ENCODE measurements at places on chromosomes 13 and 19.

DNA sequence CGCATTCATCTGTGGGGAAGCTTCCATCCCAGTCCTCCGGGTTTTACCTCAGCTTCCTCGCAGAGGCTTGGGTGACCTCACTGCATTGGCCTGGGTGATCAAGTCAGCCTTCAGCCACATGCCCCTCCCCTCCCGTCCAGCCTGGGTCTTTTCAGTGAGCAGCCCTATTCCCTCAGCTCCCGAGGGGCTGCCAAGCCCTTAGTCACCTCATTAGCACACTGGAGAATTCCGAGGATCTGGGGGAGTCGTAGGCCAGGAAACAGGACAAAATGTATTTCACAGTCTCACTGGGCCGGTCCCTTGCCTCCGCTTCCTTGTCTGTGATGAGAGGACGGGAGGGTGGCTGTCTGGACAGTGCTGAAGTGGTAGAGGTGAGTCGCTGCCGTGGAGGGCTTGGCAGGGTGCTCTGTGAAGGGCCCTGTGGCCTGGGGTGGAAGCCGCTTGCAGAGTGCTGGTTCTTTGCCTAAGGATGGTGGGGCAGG is 19.9 kb downstream of the KDM4B start:
- no peak for DNase-seq

DNA sequence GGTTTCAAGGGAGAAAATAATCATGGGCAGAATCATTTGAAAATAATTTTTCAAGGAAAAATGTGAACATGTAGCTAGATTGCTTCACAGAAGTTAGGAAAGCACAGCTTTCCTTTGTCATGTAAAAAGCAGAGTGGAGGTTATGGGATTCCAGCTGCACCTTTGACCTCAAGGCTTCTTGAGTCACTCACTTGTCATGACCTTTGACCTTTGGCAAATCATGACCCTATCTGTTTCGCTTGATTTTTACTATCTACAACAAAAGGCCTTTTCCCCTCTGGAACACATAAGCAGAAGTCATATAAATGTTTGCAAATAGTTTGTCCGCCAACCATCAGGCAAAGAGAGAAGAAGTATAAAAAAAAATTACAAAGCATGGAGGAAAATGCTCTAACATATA is 210.7 kb upstream of the MIR17HG start:
- peak; percentile 54 for DNase-seq

GRCh38 chr13:19836472-19836871 is 27.0 kb downstream of the ZMYM5 start:
- no peak for DNase-seq

DNA sequence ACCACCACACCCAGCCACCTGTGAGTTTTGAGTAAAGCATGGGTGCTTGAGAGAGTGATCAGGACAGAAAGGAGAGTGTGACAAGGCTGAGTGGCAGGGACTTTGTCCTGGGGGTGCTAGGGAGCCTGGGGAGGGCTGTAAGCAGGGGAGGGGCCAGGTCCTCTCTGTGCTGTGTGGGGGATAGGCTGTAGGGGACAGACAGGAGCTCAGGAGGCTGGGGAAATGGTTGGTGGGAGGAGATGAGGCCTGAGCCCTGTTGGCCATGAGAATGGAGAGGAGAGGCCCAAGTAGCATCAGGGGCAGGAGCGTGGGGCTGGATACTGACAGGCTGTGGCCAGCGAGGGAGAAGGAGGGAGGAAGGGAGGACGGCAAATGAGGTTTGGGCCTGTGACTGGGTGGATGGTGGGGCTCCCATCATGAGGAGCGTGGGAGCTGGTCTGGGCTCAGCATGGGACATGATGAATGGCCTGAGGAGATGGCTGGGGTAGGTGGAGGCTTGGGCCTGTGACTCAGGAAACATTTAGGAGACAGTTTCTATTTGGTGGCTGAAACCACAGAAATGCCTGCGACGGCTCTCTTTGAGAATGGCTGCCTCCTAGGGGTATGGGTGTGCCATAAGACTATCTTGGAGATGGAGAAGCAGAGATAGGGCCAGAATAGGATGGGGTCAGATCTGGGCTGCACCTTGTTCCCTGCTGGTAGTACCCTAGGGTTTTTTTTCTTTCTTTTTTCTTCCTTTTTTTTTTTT is 25.0 kb downstream of the GRIN2D start:
- no peak for DNase-seq

GRCh38 chr13:79898202-79898826 is 417.4 kb downstream of the NDFIP2 start:
- no peak for DNase-seq

DNA sequence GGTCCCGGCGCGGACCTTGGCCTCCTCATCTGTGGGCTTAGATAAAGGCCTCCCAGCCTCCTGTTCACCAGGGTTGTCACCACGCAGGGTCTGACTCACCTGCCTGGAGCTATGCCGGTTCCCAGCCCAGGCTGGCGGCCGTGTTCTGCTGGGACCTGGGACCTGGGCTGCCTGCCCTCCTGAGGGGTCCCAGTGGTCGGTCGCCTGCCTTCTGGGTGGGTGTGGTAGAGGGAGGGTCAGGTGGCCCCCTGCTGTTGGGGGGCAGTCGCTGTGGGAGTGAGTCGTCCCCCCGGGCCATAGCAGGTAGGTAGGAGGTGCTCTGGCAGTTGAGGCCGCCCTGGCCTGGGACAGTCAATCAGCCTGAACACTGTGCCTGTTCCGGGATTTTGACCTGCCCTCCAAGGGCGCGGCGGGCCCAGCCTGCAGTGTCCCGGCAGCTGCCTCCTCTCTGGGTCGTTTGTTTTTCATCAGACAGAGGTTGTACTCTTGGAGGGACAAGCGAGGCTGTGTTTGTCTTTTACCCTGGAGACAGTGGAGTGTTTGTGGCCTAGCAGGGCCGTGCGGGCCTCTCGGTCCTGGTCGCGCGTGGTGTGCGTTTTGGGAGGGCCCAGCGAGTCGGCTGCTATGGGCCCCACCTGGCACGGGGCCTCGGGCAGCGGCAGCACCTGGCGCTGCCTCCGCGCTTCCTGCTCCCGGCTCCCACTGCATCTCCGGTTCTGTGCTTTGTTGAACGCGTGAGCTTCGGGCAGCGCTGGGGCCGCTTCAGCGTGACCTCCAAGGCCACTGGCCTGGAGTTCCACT is 2.6 kb downstream of the ADAT3 start:
- DNase-seq = no peak

GRCh38 chr13:75372923-75373841 is 108.8 kb downstream of the TBC1D4 start:
- DNase-seq = no peak

DNA sequence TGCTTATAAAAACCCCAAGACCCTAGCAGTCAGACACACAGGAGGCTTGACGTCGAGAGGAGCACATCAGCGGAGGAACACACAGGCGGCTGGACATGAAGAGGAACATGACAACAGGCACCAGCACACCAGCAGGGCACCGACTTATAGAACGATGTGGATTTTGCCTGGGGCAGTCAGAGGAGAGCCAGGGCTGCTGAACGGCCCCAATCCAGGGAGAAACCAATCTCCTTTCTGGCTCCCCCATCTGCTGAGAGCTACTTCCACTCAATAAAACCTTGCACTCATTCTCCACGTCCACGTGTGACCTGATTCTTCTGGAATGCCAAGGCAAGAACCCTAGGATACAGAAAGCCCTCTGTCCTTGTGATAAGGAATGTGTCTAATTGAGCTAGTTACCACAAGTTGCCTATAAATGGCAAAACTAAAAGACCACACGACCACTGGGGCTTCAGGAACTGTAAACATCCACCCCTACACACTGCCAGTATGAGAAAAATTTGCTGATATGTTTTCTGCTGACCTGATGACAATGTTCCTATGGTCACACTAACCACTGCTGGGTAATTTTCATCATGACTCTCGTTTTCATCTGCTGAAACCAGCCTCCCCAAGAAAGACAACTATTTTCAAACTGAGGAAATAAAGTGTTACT is 35.8 kb upstream of the CEACAM21 start:
- no peak for DNase-seq

DNA sequence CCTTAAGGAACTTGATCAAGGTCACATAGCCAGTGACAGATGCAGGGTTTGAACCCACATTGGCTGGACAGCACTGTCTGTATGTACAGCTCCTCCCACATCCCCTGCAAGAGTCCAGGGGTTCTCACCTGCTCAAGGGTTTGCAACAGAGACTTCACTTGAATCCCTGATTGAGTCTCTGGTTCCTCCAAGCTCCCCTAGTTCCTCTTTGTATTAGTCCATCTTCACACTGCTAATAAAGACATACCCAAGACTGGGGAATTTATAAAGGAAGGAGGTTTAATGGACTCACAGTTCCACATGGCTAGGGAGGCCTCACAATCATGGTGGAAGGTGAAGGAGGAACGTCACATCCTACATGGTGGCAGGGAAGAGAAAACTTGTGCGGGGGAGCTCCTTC is 72.8 kb upstream of the CLDN10 start:
- DNase-seq = no peak

GRCh38 chr13:99000137-99000536 is 22.3 kb upstream of the DOCK9 start:
- no peak for DNase-seq

DNA sequence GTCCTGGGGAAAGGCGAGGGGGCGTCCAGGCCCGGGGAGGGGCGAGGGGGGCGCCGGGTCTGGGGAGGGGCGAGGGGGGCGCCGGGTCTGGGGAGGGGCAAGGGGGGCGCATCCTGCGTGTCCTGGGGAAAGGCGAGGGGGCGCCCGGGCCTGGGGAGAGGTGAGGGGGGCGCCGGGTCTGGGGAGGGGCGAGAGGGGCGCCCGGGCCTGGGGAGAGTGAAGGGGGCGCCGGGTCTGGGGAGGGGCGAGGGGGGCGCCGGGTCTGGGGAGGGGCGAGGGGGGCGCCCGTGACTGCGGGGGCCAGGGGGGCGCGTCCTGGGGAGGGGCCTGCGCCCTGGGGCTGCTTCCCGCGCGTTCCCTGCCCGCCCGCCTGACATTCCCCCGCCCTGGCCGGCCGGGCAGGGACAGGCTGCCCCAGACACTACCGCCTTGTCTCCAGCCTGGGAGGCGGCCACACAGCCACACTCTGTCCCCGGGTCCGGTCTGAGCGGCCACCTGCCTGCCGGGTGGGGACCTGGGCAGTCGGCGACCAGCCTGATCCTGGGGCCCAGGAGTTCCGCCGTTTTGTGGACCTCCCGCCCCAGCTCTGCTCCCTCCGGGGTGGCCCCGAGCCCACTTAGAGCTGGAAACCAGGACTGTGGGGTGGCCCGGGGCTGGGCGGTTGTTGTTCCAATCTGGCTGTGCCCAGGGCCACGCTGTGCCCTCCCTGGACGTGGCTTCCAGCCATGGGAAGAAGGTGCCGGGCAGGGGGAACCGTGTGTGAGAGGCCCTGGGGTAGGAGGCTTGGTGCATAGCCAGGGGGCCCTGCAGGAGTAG is 11.8 kb downstream of the PALM start:
- DNase-seq = no peak

DNA sequence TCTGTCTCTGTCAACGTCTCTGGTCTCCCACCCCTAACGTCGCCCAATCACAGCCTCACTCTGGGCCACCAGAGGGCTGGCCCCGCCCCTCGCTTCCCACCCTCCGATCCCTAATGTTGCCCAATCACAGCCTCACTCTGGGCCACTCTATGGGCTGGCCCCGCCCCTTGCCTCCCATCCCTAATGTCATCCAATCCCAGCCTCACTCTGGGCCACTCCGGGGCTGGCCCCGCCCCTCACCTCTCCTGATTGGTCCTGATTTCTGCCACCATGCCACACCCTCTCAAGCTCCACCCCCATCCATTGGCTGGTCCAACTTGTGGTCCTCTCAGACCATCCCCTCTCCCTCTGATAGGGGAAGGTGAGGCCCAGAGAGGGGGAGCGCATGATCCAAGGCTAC is 24.9 kb downstream of the CELF5 start:
- DNase-seq = no peak

- DNase-seq = no peak
Observed at GRCh38 chr19:29741776-29742175, 26.7 kb upstream of the C19orf12 start.

GRCh38 chr13:113861433-113862030 is 2.3 kb downstream of the GAS6 start:
- peak; percentile 53 for DNase-seq

DNA sequence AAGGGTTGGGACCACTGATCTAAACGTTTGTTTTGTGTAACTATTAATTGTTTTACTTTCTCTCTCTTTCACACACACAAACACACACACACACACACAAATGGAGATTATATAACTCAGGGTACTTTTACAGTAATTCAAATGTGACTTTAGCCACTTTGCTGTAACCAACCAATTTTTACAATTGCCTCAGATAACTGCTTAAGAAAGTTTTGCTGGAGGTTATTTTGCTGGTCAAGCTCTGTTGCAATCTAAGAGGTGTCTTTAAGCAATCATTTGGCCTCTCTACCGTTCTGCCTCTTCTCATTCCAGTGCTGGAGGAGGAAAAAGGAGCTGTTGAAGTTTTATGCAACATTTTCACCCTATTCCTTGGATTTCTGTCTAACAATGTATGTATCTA is 63.0 kb downstream of the TBC1D4 start:
- no peak for DNase-seq

- DNase-seq = no peak
Observed at GRCh38 chr13:77387607-77388200, 60.8 kb upstream of the MYCBP2 start.

DNA sequence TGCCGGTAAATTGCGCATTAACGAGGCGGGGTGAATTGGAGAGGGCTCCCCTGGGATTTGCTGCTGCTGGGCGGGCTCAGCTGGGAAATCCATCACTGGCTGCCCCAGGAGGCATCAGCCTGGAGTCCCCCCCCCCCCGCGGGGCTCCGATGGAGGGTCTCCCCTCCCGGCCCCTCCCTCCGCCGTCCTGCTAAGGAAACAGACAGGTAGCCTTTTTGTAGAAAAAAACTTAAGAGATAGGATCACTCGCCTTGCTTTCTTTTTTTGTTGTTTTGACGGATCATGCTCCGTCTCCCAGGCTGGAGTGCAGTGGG is 6.8 kb downstream of the TLE6 start:
- DNase-seq = no peak

DNA sequence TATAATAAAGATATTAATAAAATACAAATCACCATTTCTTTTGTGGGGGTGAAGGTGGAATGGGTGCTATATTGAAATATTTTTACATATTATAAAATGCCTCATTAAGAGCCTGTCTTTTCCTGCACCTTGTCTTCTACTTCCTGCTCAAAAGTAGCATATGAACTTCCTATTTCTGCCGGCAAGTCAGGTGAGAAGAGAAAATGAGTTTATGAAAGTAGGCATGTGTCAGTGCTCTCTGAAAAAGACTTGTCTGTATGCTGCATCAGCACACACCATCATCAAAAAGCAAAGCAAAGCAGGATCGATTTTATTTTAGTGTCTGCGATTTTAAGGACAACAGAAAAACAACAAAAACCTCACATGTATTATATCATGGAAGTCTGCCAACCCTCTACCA is 114.2 kb downstream of the RAP2A start:
- DNase-seq = no peak

- no peak for DNase-seq
Observed at GRCh38 chr13:102779436-102780159, 6.0 kb upstream of the TEX30 start.

DNA sequence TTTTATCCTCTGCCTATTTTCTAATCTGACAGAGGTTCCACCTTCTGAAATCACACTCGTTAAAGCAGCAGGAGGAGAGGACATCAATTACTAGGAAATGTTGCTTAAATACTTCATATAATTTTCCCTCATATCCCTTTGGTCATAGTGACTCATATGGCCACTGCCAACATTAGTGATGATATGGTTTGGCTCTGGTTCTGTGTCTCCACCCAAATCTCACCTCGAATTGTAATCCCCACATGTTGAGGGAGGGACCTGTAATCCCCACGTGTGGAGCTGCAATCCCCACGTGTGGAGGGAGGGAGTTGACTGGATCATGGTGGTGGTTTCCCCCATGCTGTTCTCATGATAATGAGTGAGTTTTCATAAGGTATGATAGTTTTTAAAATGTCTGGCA is 618.4 kb upstream of the SLITRK5 start:
- DNase-seq = no peak

All from ecto neural progenitor cell (in vitro differentiated cells).